ENCODE measurements at places on chromosomes 16 and 17.

DNA sequence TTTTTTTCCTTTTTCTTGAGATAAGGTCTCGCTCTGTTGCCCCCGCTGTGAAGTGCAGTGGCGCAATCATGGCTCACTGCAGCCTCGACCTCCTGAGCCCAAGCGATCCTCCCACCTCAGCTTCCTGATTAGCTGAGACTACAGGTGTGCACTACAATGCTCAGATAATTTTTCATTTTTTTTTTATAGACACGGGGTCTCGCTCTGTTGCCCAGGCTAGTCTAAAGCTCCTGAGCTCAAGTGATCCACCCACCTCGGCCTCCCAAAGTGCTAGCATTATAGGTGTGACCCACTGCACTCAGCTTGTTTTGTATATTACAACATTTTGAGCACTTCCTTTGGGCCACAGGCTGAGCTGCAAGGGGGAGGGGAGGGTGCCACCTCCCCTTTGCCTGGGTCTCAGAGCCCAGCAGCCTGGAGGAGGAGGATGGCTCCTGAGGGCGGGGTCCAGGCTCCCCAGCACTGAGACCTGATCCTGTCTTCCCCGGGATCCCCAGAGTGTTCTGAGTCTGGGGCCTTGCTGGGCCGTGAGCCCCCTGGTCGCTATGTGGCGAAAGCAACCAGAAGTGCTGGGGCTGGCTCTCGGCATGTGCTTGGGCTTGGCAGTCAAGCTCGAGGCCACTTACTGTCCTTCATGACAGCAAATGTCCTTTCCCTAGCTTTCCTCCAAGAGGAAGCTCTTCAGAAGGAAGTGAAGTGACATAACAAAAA lies 8.1 kb downstream of the DEF8 start:
- DNase-seq: no peak

DNA sequence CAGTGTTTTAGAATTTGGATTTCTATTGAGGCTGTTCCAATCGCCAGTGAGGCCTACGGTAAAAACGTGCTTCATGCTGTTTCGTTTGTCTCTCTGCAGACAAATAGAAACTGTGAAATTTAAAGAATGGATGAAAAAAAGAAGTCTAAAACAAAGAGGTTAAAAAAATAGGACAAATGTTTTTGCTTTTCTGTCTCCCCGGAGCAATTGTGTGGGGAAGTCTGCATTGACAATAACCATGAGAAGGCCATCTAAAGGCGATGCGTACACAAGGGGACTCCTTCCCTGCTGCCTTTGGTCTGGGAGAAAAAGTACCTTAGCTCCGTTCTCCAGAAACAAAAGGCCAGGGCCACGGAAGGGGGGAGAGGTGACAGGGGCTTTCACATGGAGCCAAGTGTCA lies 4.6 kb upstream of the ZFHX3 start:
- DNase-seq: no peak

DNA sequence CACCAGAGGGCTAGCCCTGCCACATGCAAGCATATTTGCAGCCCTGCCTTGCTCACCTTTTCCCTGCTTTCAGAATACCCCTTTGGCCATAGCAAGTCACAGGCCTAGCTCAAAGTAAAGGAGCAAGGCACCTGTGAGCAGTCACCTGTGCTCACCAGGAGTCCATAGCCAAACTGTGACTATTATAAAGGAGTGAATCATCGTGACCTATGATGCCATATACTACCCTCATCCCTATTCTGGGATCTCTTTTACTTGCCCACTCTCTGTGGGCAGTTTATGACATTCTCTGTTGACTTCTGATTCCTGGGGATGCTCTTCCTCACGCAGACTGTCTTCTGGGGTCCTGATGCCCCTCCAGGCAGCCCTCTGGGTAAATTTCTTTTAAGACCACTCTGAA lies 200.5 kb upstream of the NLRP1 start:
- no peak for DNase-seq

- no peak for DNase-seq
Measured at GRCh38 chr16:2950773-2951172, 13.3 kb upstream of the KREMEN2 start.

DNA sequence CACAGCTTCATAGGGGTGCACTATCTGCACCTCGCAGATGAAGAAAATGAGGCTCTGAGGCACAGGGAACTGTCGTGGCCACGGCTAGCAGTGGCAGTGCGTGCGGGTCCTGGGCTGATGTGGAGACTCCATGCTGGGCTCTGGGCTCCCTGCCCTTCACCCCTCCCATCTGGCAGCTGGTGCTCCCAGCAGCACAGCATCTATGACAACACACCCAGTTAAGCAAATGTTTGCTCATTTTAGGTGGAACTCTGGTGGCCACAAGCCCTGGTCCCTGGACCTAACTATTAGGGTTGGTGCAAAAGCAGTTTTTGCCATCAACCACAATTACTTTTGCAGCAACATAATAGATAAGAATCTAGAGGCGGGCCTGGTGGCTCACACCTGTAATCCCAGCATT lies 30.9 kb downstream of the IFT140 start:
- no peak for DNase-seq

DNA sequence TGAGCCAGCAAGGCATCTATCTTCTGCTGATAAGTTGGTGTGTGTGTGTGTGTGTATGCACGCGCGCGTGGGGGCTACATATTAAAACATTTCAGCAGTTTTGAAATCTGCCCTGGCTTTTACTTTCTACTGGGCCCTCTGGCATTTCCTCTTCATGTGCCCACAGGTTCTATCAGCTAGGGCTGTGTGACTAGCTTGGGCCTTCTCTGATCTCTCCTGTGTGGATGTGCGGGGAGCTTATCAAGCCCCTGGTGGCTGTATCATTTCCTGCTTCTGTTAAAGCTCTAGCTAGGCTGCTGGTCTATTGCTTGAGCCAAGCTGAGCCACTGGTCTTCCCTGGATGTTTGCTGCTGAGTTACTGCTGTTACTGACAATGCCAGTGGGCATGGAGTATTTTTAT lies 132.5 kb downstream of the AATF start:
- no peak for DNase-seq

DNA sequence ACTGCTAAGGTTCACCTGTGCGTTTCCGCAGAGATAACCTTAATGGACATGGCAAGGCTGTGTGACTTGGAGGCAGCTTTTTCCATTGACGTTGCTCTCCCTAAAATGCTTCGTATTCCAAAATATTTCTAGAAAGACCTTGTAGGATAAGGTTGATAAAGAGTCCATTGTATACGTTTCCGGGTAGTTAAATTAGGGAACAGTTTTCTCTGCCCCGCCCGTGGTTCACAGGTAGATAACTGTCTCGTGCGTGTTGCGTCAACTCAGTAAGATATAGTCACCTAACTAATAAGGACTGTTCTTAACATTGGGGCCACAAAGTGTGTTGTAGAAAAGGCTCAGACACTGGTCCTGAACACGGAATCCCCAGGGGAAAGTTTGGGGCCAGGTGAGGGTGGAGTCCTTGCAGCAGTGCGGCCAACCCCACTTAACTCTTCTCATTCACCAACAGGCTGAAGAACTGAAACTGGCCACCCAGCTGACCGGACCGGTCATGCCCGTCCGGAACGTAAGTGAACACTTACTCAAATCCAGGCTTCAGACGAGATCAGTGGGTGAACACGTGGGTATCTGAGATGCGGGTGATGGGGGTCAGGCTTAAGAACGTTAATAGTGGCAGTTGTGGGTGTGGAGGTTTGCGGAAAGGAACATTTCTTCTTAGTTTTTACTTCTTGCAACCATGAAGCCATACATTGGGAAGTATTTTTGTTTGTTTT lies 1.6 kb downstream of the RPL13 start:
- DNase-seq: no peak

- DNase-seq: no peak
Measured at GRCh38 chr17:78237401-78238012, 6.1 kb downstream of the TMEM235 start.

DNA sequence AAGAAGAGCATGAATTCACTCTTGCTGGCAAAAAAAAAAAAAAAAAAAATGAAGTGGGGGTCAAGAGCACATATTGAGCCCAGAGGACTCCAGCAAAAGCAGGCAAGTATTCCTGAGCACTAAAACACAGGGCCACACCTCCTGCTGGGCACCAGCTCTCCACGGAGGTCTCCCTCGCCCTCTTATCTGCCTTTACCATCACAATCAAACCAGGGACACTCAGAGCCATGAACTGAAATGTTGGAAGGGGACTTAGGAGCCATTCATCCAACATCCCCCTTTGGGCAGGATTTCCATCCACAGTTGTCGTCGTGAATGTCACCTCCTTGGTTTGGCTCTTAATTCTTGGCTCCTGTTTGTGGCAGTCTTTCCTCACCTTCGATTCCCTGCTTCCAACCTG lies 89.8 kb upstream of the GNAO1 start:
- DNase-seq: no peak

DNA sequence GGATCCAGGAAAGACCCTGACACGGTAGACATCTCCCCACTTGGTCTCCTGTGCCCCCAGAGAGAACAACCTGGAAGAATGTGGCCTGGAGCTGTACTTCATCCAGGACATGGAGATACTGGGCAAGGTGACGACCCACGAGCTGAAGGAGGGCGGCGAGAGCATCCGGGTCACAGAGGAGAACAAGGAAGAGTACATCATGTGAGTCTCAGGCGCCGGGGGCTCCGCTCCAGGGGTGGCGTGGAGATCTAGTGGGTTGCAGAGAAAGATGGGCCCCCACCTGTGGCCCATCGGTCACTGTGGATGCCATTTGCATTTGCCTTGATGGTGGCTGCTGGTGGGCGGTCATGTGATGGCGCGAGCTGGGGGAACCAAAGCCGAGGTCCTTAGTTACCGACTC lies 14.9 kb upstream of the CLEC18A start:
- DNase-seq: no peak

- no peak for DNase-seq
Measured at GRCh38 chr16:65037556-65037955, 84.3 kb downstream of the CDH11 start.

DNA sequence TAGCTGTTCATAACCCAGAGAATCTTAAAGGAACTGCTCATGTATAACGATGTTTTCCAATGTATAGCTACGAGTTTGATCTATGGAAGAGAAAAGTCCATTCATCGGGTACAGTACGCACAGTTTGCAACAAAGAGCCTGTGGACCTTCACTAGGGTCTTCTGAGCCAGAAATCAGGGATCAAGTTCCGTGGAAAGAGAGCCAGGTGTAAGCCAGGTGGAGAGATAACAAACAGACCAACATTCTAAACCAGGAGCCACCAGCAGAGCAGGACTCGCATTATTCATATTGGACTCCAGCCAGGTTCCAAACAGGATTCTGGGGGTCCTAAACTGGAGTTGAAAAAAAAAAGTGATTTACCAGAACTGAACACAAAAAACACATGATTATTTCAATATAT lies 505.4 kb upstream of the C16orf82 start:
- DNase-seq: no peak

DNA sequence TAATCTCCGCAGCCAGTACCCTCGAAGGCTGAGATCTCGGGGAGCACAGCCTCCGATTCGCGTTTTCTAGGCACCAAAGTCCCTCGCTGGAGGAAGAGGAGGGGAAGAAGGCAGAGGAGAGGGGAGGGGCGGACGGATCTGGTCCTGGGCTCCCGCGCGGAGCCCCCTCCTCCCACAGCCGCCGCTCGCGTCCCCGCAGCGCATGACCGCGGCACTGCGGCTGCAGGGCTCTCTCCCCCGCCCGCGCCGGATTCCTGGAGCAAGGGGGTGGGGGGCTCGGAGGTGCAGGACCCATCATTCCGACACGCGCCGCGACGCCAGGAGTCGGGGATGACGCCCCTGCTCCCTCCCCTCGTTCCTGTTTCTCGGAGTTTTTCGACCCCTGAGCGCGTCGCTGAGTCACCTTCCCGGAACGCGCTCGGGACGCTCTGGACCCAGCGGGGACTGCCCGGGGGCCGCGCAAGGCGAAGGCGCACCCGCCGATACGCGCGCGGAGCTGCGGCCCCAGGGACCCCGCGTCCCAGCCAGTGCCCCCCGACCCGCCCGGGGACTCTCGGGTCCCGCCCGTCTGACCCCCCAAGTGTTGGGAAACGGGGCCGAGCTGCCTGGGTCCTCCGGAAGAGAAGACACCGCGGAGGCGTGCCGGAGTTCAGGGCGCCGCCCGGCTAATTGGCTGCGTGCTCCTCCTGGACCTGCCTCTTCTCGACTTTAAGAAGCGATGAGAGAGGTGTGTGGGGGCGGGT lies 1.4 kb upstream of the SPHK1 start:
- peak; percentile 72 for DNase-seq

- no peak for DNase-seq
Measured at GRCh38 chr17:57935833-57936807, 19.1 kb downstream of the CUEDC1 start.

DNA sequence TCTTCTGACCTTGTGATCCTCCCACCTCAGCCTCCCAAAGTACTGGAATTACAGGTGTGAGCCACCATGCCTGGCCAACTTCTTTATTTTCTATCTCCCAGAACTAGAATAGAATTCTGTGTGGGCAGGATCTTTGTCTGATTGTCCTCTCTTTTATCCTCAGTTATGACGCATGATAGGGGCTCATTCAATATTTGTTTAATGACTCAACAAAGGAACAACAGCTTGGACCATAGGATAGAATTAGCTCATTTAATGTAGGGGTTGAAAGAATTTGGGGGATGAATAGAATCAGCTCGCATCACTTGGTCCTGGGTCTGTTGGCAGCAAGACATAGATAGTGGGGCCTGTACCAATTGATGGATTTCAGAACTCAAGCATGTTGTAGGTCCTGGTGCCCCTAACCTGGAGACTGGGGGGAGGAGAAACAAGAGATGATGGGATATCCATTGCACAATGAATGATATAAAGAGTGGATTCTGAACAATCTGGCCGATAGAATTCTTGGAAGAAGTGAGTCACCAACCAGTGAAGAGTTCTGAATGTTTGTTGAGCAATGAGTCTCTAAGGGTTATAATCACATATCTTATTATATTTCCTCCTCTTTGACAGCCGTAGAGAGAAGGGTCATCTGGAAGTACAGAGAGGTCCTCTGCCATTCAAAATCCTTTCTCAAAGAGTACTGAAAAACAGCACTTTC lies 250.2 kb downstream of the HS3ST4 start:
- DNase-seq: no peak

- DNase-seq: no peak
Measured at GRCh38 chr17:6142701-6143100, 72.5 kb downstream of the WSCD1 start.

DNA sequence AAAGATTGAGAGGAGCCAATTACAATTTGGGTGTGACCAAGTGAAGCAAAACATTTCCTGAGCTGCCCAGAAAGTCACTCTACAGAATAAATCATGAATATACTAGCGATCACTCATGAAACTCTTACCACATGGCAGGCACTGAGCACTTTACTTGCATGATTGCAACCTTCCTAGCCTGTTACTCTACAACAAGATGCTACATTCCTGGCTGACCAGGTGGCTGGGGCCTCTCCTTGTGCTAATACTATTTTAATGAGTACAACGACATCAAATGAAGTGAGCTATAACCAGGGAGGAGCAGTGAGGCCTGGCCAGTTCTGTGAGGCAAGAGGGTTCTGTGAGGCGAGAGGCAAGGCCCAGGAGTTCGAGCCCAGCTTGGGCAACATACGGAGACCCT lies 75.2 kb downstream of the CPPED1 start:
- no peak for DNase-seq

DNA sequence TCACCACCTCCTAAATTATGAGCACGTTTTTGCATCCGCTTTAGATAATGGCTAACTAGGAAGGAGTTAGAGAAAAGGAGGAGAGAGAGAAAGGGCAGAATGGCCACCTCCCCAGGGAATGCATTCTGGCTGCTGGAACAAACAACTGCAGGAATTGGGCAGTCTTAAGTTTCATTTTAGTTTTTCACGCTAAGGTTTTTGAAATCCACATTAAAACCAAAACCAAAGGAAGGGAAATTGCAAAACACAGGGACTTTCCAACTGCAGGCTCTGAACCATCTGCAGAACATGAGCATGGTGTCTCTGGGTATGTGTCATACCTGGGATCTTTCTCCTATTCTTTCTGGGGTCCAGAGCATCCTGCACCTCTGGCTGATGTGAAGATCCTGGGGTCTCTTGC lies 12.1 kb upstream of the CCL8 start:
- DNase-seq: no peak

GRCh38 chr16:6349725-6350124 lies 982.9 kb upstream of the RBFOX1 start:
- DNase-seq: no peak

Measured in GM19239 (cell line).